ENCODE measurements at places on chromosomes 11 and 22.

GRCh38 chr22:46815559-46815895 lies 53.1 kb downstream of the TBC1D22A start:
- no peak for DNase-seq

DNA sequence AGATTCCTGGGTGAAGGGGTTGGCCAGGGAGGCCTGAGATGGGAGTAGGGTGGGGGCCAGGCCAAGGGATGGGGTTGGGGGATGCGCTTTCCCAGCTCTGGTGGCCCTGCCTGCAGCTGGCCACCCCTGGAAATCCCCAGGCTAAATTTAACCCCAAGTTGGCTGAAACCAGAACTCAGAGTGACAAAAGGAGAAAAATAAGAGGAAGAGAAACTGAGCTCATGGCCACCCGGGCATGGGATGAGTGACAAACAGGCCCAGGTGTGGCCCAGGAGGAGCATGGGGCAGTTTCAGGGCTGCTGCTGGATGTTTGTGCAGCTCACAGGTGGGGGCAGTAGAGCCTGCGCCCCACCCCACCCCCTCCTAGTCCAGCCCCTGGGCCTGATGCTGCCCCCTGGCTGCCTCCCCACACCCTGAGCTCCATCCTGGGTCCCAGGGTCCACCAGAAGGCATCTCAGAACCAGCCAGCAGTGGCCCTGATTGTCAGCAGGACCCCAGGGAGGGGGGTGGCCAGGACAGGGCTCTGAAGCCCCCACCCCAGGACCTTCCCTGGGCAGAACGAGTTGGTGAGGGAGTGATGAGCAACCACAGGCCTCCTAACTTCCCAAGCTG lies 48.0 kb downstream of the IGLL5 start:
- no peak for DNase-seq

DNA sequence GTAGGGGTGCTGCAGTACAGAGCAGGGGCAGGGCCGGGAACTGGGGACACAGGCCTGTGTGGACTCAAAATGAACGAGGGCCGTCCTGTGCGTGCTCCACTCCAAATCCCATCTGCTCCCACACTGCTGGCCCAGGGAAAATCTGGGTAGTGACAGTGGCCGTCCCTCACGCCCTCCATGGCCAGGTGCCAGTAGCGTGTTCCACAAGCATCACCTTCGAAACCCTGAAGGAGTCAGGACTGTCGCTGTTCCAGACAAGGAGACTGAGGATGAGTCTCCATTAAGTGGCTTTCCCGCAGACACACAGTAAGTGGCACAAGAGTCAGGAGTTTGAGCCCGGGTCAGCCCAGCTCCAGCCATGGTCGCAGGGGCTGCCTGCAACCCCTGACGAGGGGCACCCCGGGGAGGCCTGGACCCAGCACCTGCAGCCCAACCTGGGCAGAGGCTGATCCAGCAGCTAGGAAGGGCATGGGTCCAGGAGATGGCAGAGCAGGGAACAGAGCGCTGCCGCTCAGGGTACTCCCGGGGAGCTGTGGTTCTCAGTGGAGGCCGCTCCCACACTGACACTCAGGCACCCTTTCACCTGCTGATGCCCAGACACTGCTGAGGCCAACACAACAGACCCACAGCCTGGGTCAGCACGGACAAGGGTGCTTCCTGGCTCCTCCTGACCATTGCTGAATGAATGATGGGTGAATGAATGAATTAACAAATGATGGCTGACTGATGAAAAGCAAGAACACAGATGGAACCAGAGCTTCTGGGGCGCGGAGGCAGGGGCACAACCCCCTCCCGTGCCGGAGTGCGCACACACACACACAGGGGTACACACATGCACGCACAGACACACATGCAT lies 35.3 kb downstream of the IGF2 start:
- DNase-seq: no peak

- DNase-seq: no peak
Measured at GRCh38 chr22:36902143-36902926, 11.1 kb upstream of the CSF2RB start.

GRCh38 chr22:43239193-43239780 lies 52.4 kb upstream of the TTLL12 start:
- no peak for DNase-seq

- DNase-seq: no peak
Measured at GRCh38 chr11:87775036-87775435, 400.2 kb downstream of the RAB38 start.

GRCh38 chr22:35457729-35458546 lies 58.0 kb downstream of the MCM5 start:
- DNase-seq: no peak

DNA sequence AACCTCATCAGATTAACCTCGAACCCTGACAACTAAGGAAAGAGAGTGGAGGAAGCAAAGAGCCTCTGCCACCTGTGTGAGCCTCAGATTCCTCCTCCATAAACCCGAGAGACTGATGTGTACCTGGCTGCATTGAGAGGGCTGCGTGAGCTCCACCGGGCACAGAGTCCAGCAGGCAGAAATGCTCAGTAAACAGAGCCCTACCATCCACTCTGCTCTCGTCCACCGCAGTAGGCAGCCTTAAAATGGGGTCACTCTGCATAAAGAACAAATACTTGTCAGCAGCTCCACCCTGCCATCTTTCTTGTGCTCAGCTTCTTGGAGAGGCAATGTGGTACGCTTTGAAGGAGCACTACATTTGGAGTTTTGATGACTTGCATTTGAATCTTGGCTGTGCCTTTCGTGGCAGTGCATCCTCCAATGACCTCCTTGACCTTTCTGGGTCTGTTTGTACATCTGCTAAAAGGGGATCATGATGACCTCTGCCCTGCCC lies 43.0 kb upstream of the CD5 start:
- no peak for DNase-seq

- DNase-seq: no peak
Measured at GRCh38 chr11:61610905-61611304, 30.0 kb upstream of the SYT7 start.

DNA sequence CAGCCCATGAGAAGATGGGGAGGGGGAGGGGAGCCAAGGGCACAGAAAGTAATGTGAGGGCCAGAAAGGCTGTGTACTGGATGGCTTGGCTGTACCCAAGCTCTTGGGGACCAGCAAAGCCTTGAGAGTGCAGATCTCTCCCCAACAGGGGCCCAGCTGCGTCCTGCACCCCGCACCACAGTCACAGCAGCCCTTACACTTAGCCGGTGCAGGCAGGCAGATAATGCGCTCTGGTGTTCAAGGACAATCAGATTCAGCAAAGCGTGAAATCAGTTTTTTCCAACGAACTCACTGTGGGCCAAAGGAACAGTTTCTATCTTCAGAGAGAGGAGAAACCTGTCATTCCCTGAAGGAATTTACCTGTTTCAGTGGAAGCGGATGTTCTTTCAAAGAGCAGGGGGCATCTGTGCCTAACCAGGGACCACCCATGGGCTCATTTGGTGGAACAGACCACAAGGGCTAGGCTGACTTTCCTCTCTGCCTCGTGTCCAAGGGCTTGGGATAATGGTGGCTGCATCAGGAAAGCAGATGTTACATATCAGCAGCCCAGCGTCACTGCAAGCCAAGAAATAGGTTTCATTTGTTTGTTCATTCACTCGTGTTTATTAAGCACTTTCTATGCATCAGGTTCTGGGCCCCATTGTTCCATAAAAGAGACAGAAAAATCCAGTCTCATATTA lies 81.2 kb upstream of the SPON1 start:
- no peak for DNase-seq

GRCh38 chr11:119438599-119438998 lies 15.6 kb upstream of the THY1 start:
- no peak for DNase-seq

- no peak for DNase-seq
Measured at GRCh38 chr22:48660790-48661740, 1166.6 kb downstream of the BRD1 start.

GRCh38 chr11:128757886-128758612 lies 64.2 kb downstream of the FLI1 start:
- DNase-seq: no peak

GRCh38 chr11:3969613-3970012 lies 114.1 kb downstream of the STIM1 start:
- no peak for DNase-seq

All from HepG2 (cell line).